Tongue (tissue), 3 donors: ENCODE measurements at places on chromosomes 4 and X. TPM values are rescaled to one million over a fixed set of nuclear protein-coding genes. Genes with fewer than 3 reads are reported as not detected.

DNA sequence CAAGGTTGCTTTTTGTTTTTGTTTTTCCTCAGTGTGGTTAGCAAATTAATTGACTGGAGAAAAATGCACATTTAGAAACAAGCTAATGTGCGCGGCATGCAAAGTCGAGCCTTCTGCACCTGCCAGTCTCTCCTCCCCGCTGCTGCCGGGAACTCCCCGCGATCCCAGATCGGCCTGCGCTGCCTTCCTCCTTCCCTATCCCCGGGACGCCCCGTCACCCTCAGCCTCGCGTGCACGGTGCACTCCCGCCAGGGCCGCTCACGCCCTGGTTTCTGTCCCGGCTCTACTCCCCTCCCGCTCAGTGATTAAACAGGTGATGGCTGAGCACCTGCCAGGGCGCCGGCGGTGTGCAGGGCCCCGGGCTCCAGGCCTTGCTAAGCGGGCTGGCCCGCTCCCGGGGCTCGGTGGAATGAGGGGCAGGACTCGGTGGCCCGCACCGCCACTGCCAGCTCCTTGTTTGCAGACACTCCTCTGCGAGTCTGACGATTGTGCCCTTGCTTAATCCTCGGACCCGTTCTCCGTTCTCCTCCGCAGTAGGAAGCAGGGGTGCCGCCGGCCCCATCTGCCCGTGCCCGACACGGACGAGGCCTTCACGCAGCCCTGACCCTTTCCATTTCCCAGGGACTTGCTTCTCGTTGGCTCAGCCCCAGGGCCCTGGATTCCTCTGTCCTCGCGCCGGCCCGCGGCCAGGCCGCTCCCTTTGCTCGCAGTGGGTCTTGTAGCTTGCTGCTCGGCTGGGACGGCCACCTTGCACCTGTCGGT, 143.4 kb downstream of the TRIML1 start:
- peak; percentile 15 for DNase-seq

- peak; percentile 92 for DNase-seq
These were observed 208.1 kb downstream of the PDGFC start for GRCh38 chr4:156763511-156763910.

- DNase-seq = no peak
These were observed 7.4 kb downstream of the PPP1R2C start for GRCh38 chrX:42770566-42770965.

DNA sequence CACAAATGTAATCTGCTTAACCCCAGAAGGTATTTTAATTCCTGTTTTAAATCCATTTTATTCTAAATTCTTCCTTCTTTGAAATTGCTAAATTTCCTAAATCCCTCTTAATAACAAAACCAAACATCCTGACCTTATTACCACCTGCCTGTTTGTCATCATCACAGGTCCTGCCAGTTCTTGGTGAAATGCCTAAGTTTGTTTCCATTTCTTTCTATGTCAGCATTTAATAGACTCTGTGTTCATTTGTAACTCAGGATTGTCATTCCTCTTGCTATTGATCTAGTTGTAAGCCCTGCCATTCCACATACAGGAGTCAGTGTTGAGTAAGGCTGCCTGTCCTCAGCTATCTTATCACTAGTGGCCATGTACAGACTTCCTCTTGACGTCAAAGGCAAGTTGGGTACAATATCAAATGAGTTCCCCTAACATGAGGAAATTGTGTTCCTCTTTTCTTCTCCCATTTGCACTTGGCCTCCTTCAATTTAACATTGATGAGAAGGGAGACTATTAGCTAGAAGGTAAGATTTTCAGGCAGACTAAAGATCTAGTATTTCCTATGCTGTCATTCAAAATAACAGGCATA, 440.1 kb downstream of the AFF2 start:
- no peak for DNase-seq

DNA sequence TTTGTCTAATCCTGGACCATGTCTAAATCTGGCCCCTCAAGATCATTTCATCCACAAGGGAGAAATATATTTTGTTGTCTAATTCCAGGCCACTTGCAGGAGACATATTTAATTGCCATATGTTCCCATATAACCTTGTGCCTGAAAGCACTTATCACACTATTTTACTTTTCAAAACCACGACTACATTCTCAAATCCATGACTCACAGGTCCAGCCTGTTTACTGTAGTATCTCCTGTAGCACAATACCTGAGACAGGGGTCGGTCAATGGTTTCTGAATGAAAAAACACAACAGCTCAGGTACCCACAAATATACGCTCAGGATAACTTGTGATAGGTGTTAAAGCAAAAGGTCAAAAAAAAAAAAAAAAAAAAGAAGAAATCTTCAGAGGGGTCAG, 60.9 kb downstream of the SEC24D start:
- DNase-seq = no peak

DNA sequence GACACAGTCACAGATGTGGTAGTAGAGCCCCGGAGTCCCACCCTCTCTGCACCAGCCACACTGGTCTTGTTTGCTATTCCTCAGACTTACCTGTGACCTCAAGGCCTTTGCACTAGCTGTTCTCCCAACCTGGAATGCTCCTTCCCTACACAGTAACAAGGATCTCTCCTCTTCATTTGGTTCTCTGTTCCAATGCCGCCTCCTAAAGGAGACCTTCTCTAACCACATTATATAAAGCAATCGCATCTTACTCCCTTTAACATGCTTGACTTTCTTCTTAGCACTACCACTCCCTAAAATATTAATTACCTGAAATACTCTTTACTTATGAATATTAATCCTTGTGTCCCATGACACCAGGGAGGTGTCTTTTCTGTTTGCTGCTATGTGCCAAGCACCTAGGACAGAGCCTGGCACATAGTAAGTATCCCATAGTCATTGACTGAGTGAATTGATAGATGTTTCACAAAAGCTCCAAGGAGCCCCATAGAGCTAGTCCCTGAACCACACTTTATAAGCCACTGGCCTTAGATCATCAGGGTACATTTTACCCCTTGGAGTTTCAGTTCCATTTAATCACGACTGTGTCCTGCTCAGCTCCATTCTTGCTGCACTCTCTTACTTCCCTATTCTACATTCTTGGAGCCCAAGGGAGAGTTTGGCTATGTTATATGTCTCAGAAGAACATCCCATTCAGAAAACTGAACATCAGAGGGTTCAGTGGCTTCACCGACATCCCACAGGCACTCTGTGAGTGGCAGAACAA, 312.7 kb downstream of the RAB28 start:
- DNase-seq = no peak

DNA sequence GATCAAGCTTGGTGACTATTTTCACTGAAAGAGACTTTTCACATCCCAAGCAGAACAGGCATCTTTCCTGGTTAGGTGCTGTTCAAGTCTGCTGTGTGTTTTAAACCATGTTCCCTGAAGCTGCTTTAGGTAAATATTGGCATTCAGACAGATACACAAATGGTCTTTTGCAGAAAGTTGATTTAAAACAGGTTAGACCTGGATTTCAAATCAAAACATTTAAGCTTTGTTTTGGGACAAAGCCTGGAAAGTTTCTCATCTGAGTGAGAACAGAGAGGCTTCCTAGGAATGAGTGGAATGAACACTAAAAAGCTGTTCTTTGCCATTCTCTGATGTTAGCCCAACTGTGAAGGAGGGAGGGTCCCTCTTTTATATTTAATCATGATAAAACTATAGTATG, 10.1 kb downstream of the ANXA3 start:
- DNase-seq = peak; percentile 79

DNA sequence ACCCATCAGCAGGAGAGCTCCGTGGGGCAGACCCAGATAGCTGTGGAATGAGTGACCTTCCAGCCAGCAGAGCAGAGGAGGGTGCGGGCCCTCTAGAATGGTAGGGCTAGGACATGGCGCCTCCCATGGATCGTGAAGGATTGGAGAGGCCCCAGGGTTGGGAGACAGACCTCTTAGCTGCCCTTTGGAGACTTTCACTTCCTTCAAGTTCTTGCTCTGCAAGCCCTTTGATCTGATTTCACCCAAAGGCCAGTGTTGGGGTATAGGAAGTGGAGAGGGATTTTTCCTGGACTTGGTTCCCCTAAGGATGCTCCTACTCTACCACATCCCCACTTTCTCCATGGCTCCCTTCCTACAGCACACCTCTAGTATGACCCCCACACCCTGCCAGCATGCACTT, 3.0 kb downstream of the SASH3 start:
- no peak for DNase-seq

DNA sequence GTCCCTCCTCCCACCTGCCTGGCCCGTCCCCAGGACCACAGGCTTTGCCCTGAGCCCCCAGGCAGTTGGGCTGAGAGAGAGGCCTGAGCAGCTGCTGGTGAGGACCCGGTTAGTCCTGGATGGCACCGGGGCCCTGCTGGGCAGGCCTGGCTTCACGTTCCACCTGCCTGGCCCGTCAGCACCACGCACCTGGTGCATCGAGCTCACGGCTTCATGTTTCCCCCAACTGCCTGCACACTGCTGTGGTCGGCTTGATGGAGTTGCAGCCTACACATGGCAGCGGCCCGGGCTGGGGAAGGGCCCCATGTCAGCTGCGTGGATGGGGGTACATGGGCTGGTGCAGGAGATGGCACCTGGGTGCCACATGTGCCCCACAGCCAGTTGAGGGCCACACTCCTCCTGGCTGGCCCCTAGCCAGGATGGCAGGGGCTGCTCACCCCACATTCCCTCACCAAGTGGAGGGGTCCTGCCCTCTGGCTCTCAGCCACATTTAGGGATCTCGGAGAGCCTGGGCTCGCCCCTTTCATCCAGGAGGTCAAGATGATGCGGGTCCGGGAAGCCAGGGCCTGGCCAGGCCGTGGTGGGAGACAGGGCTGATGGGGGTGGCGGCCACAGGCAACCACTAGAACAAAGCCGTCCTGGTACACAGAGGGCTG, 28.5 kb downstream of the NKX1-1 start:
- DNase-seq = no peak

GRCh38 chr4:140113653-140114052, 40.3 kb downstream of the MAML3 start:
- DNase-seq = no peak

- no peak for DNase-seq
These were observed 2.3 kb downstream of the SH3TC1 start for GRCh38 chr4:8201321-8201781.

Gene PPA2
- 157 TPM for total RNA-seq

Gene KCND1
- total RNA-seq = 2.1 TPM

Gene TBC1D25
- total RNA-seq = 8.0 TPM
